ENCODE measurements at places on chromosomes 5 and 9. TPM values are rescaled to one million over a fixed set of nuclear protein-coding genes. Genes with fewer than 3 reads are reported as not detected.

The CER1 gene
- 0.74 TPM for total RNA-seq

The RNF208 gene
- not detected for total RNA-seq

The PAM gene
- total RNA-seq, result 144 TPM

The PALM2AKAP2 gene
- 15.6 TPM for total RNA-seq

The PCAT7 gene
- total RNA-seq, result 0.05 TPM

The NFIB gene
- 217 TPM for total RNA-seq

The RGS14 gene
- 4.7 TPM for total RNA-seq

The ANKRD31 gene
- total RNA-seq, result 0.69 TPM

The CDH9 gene
- 0.53 TPM for total RNA-seq

The ACTL7B gene
- total RNA-seq, result not detected

The SVEP1 gene
- total RNA-seq, result 80.5 TPM

The MCCC2 gene
- total RNA-seq, result 50.9 TPM

The MED22 gene
- 17.3 TPM for total RNA-seq

The SLC34A3 gene
- not detected for total RNA-seq

The GABRP gene
- 2.0 TPM for total RNA-seq

The C5orf52 gene
- not detected for total RNA-seq

The JAK2 gene
- 52.1 TPM for total RNA-seq

The SHISAL2B gene
- not detected for total RNA-seq

The TAS2R1 gene
- total RNA-seq, result not detected

The PCDHAC1 gene
- 1.5 TPM for total RNA-seq

The PITX1 gene
- 50.1 TPM for total RNA-seq

The CCNJL gene
- 4.7 TPM for total RNA-seq

The WDR38 gene
- total RNA-seq, result not detected
